Stimulated activated CD8-positive, alpha-beta memory T cell treated with anti-CD3 and anti-CD28 coated beads, Interleukin-7, amount 100 ng/mL, for 1 hour (primary cell): ENCODE measurements at places on chromosomes 2 and 18.

DNA sequence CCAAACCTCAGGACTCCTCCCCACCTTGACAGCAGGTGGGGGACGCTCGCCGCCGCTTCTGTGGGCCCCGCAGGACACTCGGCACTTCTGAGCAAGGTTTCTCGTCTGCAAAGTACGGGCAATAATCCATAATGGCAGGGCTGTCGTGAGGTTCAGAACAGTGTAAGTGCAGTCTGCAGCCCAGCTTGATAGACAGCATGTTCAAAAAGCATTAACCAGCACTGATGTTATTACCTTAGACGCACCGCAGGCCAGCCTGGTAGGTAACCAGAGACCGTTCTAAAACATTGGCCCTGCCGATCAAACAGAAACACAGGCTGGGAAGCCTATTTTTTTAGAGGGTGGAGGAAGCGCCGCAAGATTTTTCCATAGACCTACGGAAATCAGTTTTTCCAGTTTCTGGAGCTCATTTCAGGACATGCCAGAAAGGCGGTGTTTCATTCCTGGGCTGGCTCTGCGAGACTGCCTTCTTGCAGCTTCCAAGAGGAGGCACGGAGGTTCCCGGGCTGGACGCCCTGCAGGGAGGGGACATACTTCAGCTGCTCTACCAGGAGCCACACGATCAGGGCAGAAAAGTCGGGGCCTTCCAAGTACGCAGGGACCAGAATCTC lies 148.7 kb downstream of the TPO start:
- no peak for DNase-seq

GRCh38 chr2:30649828-30650227 lies 157.4 kb downstream of the CAPN13 start:
- no peak for DNase-seq

DNA sequence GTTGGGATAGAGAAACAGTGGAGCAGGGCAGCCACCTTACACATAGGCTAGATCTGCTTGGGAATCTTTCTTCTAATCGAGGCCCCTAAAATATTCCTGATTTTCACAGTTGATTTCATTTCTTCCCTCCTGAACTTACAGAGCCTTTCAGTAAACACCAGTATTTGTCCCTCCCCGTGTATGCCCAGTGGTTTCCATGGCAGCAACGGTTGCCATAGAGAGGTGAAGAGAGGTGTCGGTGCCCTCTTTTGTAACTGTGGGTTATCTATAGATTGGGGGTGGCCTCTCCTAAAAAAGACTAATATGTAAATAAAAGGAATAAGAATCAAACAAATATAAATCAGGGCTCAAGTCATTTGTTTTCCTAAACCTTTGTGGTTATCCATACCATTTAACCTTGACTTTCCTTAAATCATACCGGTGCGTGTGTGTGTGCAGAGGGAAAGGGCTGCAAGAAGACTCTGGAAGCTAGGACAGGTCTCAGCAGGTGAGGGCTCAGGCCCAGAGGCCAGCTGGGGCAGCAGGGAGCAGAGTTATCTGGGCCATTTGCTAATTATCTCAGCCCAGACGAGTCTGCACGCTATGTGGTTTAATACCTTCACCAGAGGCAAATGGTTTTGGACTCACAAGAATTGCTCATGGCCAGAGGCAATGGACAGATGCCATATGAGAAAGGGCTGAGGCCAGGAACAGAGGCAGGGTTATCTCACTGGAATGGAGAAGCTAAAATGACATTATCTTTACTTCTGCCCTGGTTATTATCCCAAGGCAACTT lies 35.5 kb downstream of the LIPG start:
- no peak for DNase-seq

GRCh38 chr2:16632598-16632997 lies 33.0 kb downstream of the CYRIA start:
- DNase-seq, result no peak

DNA sequence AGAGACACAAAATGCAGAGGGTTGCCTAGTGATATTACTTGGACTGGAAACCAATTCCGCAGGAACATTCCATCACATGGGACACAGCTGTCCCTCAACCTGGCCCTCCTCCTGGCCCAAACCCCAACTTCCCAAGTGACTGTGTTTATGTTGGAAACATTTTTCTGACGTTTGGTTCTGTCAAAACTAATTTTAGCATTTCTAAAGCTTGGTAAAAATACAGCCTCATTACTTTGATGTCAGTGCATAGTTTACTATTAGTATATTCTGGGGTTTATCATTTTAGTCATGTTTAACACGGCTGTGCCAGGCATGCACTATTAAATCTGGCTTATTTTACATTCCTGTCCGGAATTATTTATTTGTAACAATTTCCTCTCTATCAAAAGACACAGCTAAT lies 69.9 kb downstream of the GLI2 start:
- no peak for DNase-seq

DNA sequence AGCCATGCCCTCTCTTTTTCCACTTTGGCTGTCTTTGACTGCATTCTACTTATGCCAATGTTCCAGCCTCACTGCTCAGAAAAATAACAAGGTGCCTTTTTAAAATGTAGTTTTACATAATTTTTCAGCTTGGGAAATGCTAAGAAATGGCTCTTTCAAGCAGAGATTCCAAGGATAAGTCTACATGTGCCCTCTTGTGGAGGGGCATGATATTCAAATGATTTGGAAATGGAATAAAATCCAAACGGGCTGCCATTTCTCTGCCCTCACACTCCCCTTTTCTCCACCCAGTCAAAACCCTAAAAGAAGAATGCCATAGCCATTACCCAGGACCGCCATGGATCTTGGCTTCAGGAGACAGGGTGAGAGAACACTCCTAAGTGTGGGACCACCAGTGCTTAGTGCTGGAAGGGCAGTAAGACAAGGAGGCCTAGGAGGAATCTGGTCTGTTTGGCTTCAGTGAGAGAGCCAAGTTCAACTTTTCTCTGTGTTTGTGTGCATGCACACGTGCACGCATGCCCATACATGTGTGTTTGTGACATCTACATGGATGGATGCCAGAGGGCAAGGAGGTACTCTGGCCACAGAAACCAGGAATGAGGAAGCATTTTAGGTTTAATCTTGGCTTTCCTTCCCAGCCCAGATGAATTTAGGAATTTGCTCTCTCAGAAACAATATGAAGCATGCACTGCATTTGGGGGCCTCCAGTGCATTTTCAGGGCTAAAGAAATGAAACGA lies 174.0 kb upstream of the SLC14A2 start:
- no peak for DNase-seq

DNA sequence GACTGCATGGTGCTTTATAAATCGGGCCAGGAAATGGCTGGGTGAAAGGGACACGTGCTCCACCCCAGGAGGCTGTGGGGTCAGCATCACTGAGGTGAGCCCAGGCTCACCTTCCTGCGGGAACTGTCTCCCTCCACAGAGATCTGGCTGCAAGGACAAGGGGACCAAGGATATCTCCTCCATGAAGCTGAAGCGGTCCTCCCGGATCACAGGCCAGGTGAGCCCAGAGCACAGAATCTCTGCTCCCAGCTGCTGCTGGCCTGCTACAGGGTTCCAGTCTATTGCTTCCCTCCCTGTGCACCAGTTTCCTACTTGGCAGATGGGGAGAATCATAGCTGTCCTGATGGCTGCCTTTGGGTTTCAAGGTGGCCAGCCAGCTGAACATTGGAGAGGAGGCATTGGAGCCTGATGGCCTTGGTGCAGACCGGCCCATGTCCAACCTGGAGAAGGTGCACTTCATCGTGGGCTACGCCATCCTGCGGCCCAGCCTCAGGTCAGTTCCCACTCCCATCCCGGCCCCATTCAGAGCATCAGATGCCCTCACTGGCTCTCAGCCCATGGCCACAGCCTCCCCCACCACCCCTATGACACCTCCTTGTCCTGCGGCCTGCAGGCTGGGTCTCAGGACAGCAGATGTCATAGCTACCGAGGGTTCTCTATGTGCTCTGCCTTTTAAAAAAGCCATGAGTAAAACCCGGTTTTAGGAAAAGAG lies 33.7 kb upstream of the GPR17 start:
- DNase-seq, result no peak

- DNase-seq, result no peak
Measured at GRCh38 chr18:79516441-79516931, 120.8 kb downstream of the NFATC1 start.

GRCh38 chr18:32379891-32380290 lies 90.8 kb downstream of the GAREM1 start:
- DNase-seq, result no peak

GRCh38 chr2:71941726-71942525 lies 205.7 kb downstream of the CYP26B1 start:
- DNase-seq, result no peak

GRCh38 chr18:27004056-27004829 lies 138.7 kb upstream of the AQP4 start:
- DNase-seq, result no peak

DNA sequence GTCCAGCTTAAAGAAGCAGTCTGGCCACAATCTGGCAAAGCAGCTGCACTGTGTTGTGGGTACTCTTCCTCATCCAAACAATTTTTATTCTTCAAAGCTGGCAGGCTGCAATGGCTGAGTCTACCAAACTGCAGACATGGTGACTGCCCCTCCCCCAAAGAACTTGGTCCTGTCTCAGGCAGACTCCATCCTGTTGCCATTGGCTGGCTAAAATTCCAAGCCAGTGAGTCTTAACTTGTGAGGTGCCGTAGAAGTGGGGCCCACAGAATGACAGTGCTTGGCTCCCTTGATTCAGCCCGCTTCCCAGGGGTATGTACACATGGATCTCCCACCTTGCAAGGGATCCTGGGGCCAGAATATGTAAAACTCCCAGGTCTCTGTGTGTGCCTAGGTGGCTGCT lies 14.5 kb upstream of the NXPH2 start:
- DNase-seq, result no peak

- no peak for DNase-seq
Measured at GRCh38 chr2:21412944-21413443, 289.2 kb downstream of the TDRD15 start.

GRCh38 chr2:236786751-236787150 lies 217.1 kb downstream of the ACKR3 start:
- no peak for DNase-seq

DNA sequence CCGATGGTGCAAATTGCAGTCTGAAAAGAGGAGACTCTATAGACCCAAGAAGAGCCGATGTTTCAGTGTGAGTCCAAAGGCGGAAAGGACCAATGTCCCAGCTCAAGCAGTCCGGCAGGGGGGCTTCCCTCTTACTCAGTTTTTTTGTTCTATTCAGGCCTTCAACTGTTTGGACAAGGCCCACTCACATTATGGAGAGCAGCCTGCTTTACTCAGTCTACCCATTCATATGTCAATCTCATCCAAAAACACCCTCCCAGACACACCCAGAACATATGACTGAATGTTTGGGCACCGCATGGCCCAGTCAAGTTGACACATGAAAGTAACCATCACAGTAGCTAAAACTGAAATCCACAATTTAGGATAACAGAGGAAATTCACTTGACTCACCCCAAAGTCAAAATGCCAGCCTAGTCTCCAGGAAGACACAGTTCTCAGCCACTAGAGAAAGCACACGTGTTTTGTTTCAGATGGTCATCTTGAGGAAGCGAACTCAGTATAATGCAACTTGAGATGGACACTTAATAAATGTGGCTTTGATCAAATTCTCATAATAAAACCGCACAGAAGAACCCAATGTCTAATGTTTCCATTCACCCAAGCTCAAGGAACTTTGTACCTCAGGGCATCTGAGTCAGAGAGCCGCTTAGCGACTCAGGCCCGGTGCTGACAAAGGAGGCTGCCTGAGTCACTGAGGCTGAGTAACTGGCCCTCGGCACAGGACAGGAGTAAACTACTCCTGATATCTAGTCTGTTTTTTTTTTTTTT lies 2.4 kb downstream of the FHL2 start:
- DNase-seq, result no peak

DNA sequence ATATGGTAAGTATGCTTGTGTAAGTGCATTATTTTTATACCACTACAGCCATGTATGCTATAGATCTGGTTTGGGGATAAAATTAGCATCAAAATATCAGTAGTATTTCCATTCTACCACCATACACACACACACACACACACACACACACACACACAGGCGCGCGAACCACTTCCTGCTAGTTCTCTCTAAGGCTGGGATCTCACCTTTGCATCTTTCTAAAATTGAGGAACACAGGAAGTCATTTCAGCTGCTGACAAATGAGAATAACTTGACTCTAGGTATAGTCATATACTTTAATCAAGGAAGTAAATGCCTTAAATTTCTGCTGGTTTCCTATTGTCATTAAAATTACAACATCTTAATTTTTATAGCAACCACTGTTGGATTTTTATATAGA lies 72.5 kb downstream of the RBM43 start:
- DNase-seq, result no peak

GRCh38 chr2:113137827-113138226 lies 10.4 kb downstream of the IL1RN start:
- DNase-seq, result no peak

- DNase-seq, result no peak
Measured at GRCh38 chr2:54084600-54084999, 30.8 kb upstream of the ACYP2 start.
